Stimulated activated CD8-positive, alpha-beta memory T cell treated with anti-CD3 and anti-CD28 coated beads, Interleukin-4, amount 100 ng/mL, for 48 hours (primary cell): ENCODE measurements at places on chromosomes 1 and 21.

- DNase-seq = no peak
Observed at GRCh38 chr1:170326186-170326585, 180.4 kb downstream of the NTMT2 start.

GRCh38 chr1:6450005-6450450, 15.9 kb downstream of the TNFRSF25 start:
- DNase-seq = no peak

GRCh38 chr21:25960402-25960801, 210.2 kb downstream of the APP start:
- DNase-seq = no peak

GRCh38 chr1:158274797-158275196, 14.9 kb upstream of the CD1C start:
- no peak for DNase-seq

DNA sequence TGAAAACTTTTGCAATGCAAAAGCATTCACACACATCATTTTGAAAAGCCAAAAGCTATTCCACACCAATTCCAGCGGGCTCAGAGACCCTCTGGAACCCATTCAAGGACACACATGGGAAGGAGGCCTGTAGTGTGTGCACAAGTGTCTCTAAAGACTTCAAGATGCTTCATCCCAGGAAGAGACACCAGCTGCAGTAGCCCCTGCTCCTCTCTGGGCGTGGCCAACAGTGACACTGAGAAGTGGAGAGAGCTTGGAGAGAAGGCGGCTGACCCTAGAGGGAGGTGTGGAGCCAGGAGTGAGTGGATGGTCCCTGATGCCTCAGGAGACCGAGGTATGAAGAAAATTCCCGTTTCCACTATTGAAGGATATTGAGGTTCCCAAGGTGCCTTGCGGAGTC, 14.9 kb upstream of the TNNI1 start:
- no peak for DNase-seq

DNA sequence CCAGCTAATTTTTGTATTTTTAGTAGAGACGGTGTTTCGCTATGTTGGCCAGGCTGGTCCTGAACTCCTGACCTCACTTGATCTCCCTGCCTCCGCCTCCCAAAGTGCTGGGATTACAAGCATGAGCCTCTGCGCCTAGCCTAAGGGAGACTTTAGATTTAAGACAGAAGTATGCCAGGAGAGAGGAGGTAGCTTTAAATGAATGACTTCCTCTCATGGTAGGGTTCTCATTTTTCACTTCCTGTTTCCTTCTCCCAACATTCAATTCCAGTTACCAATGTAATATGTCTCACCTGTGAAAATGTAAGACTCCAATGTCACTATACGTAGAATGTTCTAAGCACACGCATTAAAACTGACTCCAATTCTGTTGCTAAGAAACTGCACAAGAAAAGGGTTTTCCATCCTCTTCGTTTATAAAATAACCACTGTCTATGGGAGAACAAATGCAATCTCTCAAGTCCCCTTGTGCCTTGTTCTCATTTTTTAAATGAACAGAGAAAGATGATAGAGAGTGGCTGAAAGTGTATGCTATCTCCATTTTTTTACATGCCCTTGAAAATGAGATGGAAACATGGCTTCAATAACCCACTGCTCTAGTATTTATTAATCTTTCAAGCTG, 140.0 kb downstream of the SLC45A1 start:
- no peak for DNase-seq

GRCh38 chr1:84753516-84754385, 63.5 kb upstream of the SSX2IP start:
- peak; percentile 85 for DNase-seq

- peak; percentile 30 for DNase-seq
Observed at GRCh38 chr1:222618880-222619596, 1.1 kb downstream of the MIA3 start.

DNA sequence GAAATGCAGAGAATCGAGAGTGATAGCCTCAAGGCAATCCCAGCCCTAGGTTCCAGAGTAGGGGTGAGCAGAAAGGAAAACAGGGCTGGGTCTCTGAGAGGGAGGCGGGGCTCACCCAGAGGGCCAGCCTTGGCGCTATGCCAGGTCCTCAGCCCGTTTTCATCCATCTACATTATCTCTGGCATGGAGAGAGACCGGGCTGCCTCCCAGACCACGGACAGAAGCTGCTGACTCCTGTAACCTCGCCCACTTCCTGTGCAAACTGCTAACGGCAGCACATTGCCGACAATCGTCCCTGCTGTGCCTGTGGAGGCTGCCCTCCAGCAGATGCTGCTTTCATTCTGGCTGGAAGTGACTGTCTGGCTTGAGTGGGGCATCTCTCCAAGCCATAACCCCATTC, 569.1 kb downstream of the NPHP4 start:
- DNase-seq = peak; percentile 42

- no peak for DNase-seq
Observed at GRCh38 chr1:85689775-85690404, 18.3 kb downstream of the ZNHIT6 start.

DNA sequence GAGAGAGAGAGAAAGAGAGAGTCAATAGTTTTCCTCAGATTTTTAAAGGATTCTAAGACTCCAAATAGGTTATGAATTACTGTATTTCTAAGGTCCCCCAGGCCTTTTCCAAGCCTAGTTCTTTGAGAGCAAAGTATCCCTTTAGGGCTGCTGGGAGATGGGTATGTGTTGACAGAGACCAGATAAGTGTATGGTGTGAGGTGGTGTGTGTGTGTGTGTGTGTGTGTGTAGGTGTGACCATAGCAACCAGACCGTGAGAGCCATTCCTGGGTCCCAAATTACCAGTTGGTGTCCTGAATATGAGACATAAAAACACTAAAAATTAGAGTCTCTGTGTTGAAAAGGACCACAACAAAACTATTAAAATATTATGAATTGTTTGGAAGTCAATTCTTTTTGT, 41.7 kb upstream of the DNAJC6 start:
- no peak for DNase-seq

DNA sequence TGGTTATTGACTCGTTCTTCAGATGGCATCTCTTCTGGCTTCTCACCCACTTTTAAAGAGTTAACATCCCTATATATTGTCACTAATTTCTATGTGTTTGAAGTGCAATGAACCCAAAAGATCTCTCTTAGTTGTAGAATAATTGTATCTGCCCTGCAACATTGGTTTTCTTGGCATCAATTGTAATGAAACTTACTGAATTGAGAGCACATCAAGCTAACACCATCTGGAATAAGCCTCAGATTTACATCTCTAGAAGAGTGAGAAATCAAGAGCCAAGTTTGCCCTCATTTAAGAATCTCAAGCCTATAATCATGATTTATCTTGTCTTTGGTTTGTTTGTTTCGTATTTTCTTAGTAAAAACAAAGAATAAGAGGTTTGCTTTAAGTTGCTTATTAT, 372.6 kb upstream of the LRRC7 start:
- DNase-seq = no peak

GRCh38 chr21:42688841-42689371, 35.5 kb downstream of the PDE9A start:
- no peak for DNase-seq
